Pons (tissue), 1 donor: ENCODE measurements at places on chromosomes 5 and 9.

- DNase-seq, result no peak
Observed at GRCh38 chr5:96582343-96582742, 79.8 kb upstream of the CAST start.

- DNase-seq, result no peak
Observed at GRCh38 chr9:97096793-97097192, 57.9 kb upstream of the CTSV start.

GRCh38 chr5:68406767-68407241, 191.2 kb downstream of the PIK3R1 start:
- no peak for DNase-seq

- DNase-seq, result no peak
Observed at GRCh38 chr9:69019808-69020207, 5.9 kb upstream of the PRKACG start.

DNA sequence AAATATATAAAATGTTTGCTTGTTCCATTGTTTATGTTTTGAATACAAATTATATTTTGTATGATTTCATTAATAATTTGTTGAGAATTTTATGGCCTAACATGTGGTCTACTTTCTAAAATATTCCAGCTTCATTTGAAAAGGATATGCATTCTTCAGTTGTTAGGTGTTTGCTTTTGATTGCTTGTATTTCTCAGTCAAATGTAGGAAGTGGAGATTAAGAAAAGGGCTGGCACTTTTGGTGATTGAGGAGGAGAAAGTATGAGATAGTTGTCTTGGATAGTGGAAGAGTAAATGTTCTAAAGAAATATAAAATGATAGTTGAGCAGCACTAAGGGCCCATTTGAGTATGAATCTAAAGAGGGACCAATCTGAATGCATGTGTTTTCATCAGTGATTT, 23.1 kb downstream of the JAK2 start:
- DNase-seq, result no peak

- DNase-seq, result no peak
Observed at GRCh38 chr9:42388846-42389245, 205.4 kb downstream of the SPATA31A6 start.

DNA sequence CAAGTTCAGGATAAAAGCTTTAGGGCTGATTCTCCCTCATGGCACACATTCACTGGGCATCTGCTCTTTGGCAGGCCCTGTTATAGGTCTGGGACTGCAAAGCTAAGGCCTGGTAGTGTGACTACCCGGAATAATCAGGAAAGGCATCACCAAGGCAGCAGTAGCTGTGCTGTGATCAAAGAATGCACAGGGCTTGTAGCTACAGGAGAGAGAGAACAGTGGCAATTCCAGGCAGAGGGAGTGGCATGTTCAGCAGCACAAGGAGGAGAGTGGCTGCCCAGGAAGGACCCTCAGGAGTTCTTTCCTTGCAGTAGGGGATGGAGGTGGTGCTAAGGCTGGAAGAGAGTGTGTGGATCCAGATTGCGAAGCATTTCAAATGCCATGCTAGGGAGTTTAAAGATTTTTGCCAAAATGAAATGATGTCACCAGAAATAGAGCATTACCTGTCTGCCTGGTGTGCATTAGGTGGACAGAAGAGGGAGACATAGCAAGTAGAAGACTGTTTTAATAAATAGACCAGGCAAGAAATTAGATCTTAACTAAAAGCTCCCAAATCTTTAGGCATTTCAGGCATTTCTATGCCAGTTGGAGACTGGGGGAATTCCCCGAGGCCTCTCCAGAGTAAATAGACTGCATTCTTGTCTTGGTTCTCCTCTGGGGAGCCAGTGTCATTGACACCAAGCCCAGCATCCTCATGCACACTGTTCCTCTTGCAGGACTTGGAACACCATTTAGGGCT, 69.1 kb downstream of the GPR21 start:
- DNase-seq, result no peak

DNA sequence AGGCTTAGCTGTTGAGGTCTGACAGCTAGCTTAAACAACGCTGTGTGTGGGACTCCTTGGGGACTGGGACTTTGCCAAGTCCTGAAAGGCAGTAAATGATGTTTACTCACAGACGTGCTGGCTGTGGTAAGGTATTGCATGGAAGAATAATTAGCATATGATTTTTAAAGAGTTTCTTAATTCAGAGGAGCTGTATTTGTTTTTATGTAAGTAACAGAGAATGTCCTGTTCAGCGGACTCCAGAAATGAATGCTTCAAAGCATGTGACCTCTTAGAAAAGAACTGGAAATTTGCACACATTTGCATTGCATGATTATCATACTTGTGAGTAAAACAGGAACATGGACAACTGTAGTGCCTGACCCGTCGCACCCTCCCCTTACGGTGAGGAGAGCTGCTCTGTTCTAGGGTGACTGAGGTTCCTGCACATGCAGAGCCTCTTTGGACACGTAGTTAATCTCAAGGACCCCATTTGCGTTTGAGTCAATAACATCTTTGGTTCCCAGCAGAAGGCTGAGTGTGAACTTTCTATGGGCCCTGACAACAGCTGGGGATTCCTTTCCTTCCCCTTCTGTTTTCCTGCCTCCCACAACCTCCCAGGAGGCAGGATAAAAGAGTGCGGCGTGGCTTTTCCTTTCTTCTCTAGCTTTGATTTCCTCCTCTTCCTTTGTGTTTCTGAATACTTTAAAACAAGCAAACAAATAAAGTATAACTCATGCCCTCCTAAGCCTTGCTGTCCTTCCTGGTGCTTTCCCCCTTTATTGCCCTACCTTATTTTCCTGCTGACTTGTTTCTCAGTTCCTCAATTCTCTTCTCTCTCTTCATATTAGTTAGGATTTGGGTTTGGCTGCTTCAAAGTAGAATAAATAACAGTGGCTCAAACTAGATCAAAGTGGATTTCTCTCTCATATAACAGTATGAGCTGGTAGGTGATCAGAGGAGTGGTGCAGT, 157.2 kb upstream of the CD180 start:
- DNase-seq, result peak; percentile 44

- DNase-seq, result no peak
Observed at GRCh38 chr5:90308787-90309585, 100.6 kb downstream of the CETN3 start.

DNA sequence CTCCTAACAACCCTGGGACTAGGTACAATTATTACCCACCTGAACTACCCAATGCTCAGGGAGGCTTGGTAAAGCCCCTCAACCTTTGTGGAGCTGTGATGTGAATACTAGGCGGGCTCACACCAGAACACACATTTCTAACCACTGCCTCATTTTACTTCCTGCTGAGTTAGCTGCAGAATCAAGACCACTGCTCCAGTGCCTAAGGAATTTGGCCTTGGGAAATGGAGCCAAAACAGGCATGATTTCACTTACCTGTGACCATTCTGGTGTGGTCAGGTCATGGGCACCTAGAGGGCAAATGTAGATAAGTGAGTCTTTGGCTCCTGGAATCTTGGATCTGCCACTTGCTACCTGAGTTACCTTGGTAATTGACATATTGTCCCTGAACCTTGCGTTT, 5.2 kb downstream of the WWC1 start:
- DNase-seq, result no peak

DNA sequence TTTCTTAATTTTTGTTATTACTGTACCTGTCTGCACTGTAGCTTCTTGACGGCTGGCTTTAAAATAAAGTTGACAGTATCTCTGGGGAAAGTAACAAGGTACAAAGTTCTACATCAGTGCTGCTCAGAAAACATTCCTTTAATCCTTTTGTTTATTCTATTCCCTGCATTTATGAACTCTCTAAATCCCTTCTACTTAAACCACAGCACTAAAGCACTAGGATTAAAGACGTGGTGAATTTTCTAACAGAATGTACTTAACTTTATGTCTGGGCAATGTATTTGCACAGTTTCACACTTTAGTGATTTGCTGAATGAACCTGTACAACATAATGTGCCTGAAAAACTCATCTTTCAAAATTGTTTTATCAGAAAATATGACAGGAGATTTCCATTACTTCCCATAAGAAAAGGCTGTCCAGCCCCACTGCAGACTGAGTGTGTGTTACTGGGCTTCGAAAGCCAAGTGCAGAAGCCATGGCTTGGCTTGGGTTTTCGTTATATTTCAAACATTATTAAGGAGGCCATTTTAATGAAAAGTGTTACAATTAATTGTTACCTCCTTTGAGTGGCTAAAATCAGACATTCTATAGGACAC, 43.8 kb downstream of the LHFPL2 start:
- DNase-seq, result no peak
